Memory B cell (primary cell): ENCODE measurements at places on chromosomes 2 and 18.
A peak's percentile ranks its signal among the peaks of the same experiment; 100 is the strongest.

GRCh38 chr18:44716697-44717163, 36.0 kb downstream of the SETBP1 start:
- H3K27me3 ChIP-seq: no peaks in the 10 kb centered on the region
- peaks cover 69% of the 10 kb centered on the region for H3K4me1 ChIP-seq
- DNase-seq: no peak
- peak overlapping the region; percentile 33 for H3K4me3 ChIP-seq

DNA sequence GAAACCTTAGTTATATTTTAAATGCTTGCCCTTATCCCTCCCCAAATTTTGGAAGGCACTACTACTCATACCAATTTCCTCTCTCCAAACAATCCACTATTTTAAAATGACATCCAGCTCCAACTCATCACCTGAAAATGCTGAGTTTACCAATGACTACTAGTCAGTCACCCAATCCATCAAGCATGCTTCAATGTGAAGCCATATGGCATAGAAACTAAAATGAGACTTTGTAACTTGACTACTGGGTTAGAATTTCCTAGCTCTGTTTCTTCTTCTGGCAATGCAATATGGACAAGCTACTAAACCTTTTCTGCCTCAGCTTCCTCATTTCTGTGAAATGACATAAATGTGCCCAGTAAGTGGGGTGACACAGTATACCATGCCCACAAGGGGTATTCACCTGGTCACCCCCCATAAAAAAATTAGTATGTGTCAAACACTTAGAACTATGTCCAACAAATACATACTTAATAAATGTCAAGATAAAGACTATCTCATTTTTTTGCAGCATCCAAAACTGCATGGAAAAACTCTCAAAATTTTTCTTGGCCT, 10.0 kb upstream of the STPG4 start:
- no peak for DNase-seq
- peak overlapping the region; percentile 53 for H3K27ac ChIP-seq
- peaks cover 31% of the 10 kb centered on the region for H3K36me3 ChIP-seq

DNA sequence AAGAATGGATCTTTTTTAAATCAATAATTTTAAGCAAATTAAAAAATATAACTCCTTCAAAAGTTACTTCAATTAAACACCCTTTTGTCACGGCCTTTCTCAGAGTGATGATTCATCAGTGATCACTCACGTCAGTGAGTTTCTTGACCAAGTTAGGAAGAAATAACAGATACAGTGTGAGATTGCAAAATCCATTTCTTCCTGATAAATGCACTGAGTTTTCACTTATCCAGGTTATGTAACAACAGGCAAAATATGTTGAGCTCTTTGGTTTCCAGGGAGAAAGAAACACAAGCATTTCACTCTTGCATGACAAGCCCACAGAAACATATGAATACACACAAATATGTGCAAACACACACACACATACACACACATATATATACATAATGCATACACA, 195.9 kb upstream of the CYRIA start:
- no peak overlapping the region for H3K27ac ChIP-seq
- peaks cover 2% of the 10 kb centered on the region for H3K36me3 ChIP-seq
- no peak for DNase-seq
- no peaks in the 10 kb centered on the region for H3K4me1 ChIP-seq
- H3K4me3 ChIP-seq: no peak overlapping the region

GRCh38 chr2:38187541-38188011, 111.6 kb upstream of the CYP1B1 start:
- H3K4me3 ChIP-seq: no peak overlapping the region
- no peaks in the 10 kb centered on the region for H3K36me3 ChIP-seq
- H3K27me3 ChIP-seq: peaks cover 6% of the 10 kb centered on the region
- no peak for DNase-seq

- H3K4me3 ChIP-seq: peak overlapping the region; percentile 86
- peaks cover 4% of the 10 kb centered on the region for H3K27me3 ChIP-seq
- peak overlapping the region; percentile 82 for H3K27ac ChIP-seq
- DNase-seq: no peak
These were observed 70.6 kb upstream of the ITGB6 start for GRCh38 chr2:160270571-160271113.

DNA sequence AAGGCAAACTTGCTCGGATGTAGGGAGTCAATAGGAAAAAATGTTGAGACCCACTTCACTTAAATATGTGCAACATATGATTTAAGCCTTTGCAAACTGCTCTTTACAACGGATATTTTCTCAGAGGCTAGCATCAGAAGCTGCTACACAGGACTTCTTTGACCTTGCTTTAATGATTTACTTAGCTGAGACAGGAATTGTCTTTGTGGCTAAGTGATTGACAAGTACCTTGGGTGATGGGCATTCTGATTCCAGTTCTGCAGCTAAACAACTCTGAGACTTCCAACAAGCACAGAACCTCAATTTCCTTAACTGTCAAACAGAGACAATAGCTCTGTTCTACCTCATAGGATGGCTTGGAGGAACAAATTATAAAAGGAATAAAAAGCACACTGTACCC, 150.2 kb downstream of the NCKAP5 start:
- H3K4me3 ChIP-seq: no peak overlapping the region
- no peaks in the 10 kb centered on the region for H3K27me3 ChIP-seq
- DNase-seq: no peak
- H3K36me3 ChIP-seq: no peaks in the 10 kb centered on the region

GRCh38 chr18:79577451-79578395, 101.9 kb upstream of the CTDP1 start:
- peaks cover 2% of the 10 kb centered on the region for H3K36me3 ChIP-seq
- H3K27me3 ChIP-seq: no peaks in the 10 kb centered on the region
- H3K4me3 ChIP-seq: no peak overlapping the region
- H3K4me1 ChIP-seq: peaks cover 5% of the 10 kb centered on the region
